Stimulated activated CD8-positive, alpha-beta memory T cell treated with anti-CD3 and anti-CD28 coated beads, Interleukin-2, amount 100 ng/mL, for 1 hour (primary cell): ENCODE measurements at places on chromosomes 12 and 14.

DNA sequence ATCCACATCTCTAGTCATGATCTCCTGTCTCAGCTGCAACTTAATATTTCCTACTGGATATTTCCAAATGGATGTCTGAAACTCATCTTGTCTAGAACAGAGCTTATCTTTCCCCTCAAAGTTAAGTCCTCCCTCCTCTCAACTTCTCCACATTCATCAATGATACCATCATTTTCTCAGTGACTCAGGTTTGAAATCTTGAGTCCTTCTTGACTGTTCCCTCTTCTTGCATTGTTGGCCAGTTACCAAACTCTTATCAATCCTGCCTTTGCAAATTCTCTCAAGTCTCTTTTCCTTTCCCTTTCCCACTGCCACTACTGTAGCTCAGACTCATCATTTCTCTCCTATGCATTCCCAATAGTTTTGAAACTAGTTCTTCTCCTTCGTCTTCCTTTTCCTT is 14.3 kb upstream of the CHURC1 start:
- DNase-seq: no peak

- DNase-seq: no peak
Observed at GRCh38 chr12:47223848-47224213, 144.1 kb upstream of the AMIGO2 start.

- no peak for DNase-seq
Observed at GRCh38 chr14:63432228-63432627, 110.9 kb downstream of the PPP2R5E start.

DNA sequence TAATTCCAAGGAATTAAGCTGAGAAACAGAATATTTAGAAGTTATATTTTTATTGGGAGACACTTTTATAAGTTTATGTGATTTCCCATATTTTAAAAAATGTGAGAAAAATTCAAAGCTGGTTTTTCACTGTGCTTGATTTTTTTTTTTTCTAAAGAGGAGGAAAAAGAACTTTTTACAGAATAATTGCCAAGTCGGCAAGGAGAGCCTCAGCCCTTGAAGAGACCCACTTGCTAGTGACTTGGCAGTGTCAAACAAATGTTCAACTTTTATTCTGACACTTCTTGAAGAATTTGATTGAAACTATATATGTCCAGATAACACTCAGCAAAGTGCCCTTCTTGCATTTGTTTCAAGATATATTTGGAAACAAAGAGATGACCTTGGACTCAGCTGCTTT is 52.3 kb upstream of the ATP2A2 start:
- no peak for DNase-seq

GRCh38 chr14:53741479-53742232 is 215.0 kb downstream of the BMP4 start:
- DNase-seq: no peak

DNA sequence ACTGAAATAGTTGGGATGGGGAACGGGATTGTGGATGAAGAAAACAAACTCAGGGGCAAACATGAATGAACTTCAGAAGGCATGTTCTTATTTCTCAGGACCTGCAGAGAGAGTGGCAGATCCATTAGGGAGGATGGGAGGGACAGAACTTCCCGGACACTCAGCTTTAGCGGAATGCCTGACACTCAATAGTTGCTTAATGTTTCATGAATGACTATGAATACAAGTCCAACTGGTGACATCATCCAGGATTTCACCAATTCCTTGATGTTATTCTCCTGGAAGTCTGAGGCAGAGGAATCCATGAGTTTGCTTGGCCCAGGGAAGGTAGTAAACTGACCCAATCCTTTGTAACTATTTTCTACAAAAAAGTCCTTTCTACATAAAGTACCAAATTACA is 37.8 kb upstream of the LRRC10 start:
- no peak for DNase-seq

GRCh38 chr12:130713581-130713991 is 2.5 kb downstream of the RIMBP2 start:
- DNase-seq: no peak

GRCh38 chr12:110906516-110906915 is 13.9 kb downstream of the MYL2 start:
- DNase-seq: no peak

DNA sequence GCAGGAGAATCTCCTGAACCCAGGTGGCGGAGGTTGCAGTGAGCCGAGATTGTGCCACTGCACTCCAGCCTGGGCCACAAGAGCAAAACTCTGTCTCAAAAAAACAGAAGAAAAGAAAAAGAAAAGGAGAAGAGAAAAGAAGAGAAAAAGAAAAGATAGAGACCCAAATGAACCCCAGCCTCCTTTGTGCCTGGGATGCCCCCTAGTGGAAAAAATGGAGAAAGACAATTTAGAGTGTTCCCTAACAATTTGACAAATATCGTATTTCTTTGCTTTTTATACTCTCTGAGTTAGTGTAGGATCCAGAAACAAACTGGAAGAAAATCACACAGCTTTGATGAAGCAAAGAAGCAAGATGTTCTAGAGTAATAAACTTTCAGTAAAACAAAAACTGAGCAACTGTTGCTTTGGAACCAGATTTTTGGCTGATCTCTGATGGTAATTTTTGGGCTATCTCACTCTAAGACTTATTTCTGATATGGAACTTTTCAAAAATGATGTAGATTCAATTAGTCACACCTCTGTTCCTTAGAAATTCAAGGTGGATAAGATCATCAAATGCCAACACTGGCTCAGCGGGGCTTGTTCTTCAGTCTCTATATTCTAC is 18.6 kb upstream of the PRKAB1 start:
- DNase-seq: no peak

- no peak for DNase-seq
Observed at GRCh38 chr14:29215853-29216252, 449.3 kb downstream of the FOXG1 start.

- DNase-seq: no peak
Observed at GRCh38 chr14:93708311-93708734, 80.0 kb downstream of the PRIMA1 start.

GRCh38 chr12:108069651-108070165 is 59.4 kb upstream of the WSCD2 start:
- no peak for DNase-seq

DNA sequence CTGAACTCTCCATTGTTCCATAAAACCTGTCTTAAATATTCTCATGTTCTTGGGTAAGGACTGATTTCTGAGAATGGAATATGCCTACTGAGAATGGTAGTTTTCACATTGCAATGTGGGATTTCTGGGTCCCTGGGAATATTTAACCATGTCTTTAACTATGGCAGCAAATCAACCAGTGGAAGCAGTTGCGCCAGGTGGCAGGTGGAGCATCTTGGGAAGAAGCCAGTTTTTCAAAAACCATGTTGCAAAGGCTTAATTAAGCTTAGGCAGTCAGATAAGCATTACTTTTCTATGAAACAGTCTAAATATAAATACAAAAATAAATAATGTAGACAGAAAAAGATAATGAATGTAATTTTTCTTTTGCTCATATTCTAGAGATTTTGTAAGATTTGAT is 448.1 kb downstream of the ADAMTS20 start:
- no peak for DNase-seq

DNA sequence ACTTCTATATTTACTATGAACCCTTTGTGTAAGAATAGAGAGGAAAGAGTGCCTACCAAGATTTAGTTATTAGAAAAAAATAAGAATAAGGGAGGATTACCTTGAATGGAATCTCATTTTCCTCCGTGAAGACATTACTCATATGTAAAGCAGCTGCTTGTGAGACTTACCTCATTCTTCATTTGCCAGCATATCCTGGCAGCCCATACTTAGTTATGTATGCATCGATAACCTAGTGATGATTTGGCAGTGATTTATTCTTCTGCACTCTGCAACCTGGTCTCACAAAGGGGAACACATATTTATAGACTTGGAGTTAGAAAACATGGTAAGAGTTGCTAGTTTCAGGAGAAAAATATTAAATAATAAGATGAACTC is 56.8 kb downstream of the LRFN5 start:
- DNase-seq: no peak

- DNase-seq: no peak
Observed at GRCh38 chr12:75656648-75657047, 145.2 kb upstream of the KRR1 start.

GRCh38 chr14:103085106-103086091 is 1.4 kb downstream of the LBHD2 start:
- DNase-seq: no peak

GRCh38 chr12:6073426-6073825 is 51.0 kb downstream of the VWF start:
- no peak for DNase-seq

DNA sequence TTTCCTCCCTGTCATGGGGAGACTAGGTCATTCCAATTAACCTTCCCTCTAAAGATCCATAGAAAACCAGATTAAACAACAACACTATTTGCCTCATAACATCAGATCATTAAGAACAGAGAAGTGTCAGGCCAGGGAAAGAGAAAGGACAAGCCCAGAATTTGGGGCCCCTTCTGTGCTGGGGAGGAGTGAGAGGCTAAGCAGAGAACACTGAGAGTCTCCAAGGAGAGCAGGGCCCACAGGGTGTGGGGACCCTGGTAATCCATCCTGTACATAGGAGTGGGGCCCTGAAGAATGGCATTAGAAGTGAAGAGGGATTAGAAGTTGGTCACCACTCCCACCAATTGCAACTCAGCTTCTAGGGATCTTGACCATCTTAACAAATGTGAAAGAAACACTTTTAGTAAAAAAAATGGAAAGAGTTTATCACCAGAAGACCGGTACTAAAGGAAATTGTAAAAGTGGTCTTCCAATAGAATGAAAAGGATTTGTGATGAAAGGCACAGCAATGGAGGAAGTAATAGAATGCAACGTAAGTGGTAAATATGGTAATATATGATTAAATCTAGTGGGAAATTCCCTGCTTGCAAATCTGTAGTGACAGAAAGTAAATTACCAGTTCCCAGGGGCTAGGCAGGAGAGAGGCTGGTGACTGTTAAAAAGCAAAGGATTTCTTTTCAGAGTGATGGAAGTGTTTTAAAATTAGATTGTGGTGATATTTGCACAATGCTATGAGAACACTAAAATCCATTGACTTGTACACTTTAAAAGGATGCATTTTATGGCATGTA is 14.0 kb upstream of the TMTC1 start:
- DNase-seq: no peak

DNA sequence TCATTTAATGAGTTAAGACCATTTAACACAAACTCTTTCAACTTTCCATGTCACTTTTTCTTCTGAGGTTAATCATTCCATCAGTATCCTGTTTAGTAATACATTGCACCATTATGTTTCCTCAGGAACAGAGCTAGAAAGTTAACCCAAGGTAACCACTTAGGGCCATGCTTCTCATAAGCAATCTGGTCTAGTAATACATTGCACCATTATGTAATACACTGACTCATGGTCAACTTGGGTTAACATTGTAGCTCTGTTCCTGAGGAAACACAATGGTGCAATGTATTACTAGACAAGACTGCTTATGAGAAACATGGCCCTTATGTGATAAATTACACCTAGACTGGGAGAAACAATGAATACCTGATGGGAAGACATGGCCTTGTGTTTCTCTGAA is 21.7 kb downstream of the ERH start:
- no peak for DNase-seq

DNA sequence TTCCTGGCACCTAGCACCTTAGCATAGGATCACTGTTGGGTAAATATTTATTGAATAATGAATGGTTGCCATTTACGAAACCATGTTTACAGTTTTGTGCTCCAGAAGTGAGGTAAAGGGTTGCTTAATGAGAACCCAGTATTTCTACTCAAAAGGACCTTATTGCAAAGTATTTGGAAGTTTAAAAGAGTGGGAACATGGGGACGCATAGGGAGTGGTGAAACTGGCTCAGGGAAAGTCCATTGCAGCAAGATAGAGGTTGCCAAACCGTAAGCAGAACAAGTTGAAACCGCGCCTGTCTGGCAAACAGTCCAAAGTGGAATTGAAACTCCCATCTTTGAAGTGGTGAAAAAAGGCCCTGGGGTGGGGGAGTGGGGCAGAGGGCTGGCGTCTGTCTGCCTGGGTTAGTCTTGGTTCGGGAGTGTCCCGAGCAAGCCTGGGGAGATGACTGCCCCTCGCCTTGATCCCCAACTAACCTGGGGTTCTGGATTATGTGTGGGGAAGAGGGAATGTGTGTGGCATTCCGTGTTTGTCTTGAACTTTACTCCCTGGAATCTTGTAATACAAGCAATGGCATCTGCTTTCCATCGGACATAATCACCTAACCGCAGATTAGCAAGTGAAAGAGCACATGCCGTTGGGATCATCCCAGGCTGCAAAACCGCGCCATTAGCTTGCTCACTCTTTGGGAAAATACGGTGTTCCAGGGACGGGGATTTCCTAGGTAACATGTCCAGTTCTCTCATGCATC is 7.2 kb downstream of the ALDH2 start:
- DNase-seq: no peak

GRCh38 chr14:77157740-77158139 is 16.1 kb upstream of the ZDHHC22 start:
- DNase-seq: no peak

- no peak for DNase-seq
Observed at GRCh38 chr14:50058113-50058512, 58.3 kb downstream of the VCPKMT start.

DNA sequence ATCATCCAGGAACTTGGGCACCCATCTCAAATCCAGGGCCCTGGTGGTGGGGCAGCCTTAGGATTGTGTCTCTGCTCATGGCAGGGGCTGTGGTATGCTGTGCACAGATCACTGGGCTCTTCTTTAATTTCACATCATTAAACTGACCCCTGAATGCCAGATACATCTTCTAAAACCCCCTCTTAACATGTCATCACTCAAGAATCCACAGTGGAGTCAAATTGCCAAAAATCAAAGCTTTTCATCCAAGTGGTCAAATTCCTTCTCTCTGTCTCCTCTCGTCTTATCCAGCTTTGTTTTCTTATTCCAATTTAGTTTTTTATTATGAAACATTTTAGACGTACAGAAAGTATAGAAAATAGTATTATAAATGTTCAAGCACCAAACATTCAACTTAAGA is 97.5 kb downstream of the ADCK1 start:
- DNase-seq: no peak

GRCh38 chr12:72888693-72889092 is 616.5 kb downstream of the TRHDE start:
- DNase-seq: no peak

DNA sequence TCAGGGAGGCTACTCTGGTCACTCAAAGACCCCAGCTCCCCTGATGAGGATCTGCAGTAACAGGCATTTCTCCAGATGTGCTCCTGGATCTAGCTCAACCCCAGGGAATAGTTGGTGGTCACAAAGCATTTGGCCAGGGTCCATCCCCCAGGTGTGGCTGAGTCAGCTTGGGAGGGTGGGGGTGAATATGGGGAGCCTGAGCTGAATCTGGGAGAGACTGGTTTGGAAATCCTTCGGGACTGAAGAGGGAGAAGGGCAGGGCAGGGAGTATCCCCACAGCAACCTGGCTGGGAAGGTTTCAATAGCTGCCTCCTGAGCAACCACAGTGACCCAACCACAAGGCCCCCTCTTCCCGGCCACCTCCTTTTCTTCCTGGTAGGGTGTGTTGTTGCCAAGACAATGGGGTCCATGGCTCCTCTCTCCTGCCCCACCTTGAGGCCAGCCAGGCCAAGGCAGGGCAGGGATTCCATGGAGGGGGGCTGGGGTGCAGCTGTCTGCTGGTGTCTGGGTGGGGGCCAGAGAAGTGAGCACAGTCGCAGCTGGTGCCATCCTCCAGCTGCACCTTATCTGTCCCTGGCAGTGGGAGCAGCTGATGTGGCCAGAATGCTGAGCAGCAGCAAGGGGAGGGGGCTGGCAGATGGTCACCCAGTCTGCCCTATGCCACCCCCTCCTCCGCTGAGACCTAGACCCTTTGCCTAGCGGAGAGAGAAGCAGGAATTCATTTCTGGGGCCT is 5.5 kb downstream of the ASIC1 start:
- DNase-seq: no peak

GRCh38 chr12:32265456-32265855 is 133.9 kb upstream of the FGD4 start:
- DNase-seq: no peak
